ENCODE measurements at places on chromosomes 4 and X.

- peak; percentile 3 for DNase-seq
Observed at GRCh38 chrX:44012484-44013096, 39.4 kb upstream of the NDP start.

DNA sequence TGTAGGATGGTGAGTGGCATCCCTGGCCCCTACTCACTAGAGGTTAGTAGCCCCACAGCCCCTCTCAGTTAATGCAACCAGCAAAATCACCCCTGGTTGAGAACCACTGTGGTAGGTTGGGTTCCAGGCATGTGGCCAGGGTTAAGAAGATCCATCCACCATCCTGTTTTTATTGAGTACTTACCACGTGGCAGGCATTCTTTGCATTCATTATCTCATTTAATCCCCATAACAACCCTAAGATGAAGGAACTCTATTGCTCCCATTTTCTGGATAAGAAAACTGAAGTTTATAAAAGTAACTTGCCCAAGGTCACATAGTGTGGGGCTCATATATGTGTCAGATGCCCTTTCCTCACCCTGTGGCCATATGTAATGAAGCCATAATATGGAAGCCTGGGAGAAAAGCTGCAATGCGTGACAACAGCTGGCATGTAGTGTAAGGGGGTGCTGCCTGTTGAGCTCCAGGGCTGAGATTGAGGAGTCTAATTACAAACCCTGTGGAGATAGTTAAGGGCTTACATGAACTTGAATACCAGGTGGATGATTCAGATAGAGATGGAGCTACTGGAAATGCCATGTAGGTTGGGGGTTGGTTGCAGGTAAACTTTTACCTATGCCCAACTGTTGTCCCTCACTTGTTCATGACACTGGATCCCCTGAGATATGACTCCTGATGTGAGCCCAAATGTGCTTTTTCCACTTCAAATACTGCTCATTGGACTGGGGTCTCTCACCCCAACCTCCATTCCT lies 100.2 kb upstream of the PGRMC2 start:
- DNase-seq = no peak

- DNase-seq = no peak
Observed at GRCh38 chr4:20084488-20084887, 167.2 kb upstream of the SLIT2 start.

DNA sequence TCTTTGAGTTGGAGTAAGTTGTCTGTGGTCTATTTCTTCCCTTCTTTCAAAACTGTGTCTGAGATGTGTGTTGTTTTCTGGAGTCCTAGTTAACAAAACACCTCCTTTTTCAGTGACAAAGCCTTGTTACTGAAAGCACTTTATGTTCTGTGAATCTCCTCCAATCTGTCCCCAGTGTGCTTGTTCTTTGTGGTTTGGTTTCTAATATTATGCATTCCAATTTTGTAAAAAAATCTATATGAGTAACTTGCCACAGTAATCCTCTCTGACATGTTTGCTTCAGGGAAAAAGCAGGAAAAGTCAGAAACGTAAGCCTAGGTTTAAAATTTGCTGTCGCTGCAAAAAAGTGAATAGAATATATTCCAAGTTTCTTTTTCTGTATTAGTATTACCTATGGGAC lies 12.4 kb downstream of the PRRG1 start:
- DNase-seq = no peak

DNA sequence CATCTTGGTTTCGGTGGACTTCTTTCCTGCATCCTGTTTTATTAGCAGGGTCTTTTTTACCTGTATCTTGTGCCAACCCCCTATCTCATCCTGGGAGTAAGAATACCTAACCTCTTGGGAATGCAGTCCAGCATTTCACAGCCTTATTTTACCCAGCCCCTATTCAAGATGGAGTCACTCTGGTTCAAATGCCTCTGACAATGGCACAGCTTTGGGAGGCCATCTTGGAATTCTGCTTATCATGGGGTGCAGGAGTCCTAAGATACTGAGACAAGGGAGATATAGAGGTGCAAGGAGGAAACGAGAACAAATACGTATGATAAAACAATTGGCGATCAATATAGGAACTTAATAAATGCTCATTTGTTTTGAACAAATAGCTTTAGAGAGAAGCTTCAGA lies 1682.2 kb upstream of the AGA start:
- no peak for DNase-seq

- no peak for DNase-seq
Observed at GRCh38 chr4:123399627-123400358, 3.2 kb downstream of the SPRY1 start.

DNA sequence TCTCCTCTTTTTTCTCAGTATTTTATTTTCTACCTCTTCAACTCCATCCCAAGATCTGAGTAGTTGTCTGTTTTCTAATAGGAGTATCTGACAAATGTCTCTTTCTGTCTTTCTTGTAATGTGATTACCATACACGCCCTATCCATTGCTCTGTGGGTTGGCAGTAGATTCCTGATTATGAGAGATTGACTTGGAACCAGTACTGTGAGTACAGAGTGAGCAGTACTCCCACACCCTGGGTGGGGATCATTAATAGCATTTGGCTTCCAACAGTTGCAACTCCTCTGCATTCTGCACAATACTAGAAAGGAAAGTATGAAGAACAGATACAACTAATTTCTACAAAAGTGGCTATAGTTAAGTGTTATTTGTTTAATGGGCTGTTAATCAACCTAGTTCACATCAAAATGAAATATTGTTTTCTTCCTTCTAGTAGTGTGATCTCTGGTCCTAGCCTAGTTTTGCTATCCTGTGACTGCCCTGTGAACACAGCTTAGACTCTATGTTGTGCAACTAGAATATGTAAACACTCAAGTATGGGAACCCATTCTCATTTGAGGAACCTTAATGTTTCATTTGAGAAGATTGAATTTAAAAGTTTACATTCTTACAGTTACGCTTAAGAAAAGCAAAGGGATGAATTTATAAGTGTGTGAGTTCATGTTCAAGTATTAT lies 112.9 kb downstream of the PTPN13 start:
- no peak for DNase-seq

DNA sequence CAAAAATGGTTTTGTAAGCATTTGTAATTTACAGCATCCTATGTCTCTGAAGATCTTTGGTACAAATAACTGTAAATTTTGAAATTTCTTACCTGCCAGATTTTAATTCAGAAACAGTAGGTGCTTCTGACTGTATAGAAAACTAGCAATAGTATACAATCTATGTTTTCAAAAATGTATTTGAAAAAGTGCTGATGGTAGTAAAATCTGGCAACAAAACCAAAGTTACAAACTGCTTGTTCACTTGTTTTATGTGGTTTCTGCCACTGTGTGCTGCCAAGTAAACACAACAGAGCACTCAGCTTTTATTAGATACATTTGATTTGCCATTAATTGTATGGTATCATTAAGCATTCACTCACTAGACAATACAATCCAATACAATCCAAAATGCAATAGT lies 206.1 kb downstream of the CPE start:
- DNase-seq = no peak

DNA sequence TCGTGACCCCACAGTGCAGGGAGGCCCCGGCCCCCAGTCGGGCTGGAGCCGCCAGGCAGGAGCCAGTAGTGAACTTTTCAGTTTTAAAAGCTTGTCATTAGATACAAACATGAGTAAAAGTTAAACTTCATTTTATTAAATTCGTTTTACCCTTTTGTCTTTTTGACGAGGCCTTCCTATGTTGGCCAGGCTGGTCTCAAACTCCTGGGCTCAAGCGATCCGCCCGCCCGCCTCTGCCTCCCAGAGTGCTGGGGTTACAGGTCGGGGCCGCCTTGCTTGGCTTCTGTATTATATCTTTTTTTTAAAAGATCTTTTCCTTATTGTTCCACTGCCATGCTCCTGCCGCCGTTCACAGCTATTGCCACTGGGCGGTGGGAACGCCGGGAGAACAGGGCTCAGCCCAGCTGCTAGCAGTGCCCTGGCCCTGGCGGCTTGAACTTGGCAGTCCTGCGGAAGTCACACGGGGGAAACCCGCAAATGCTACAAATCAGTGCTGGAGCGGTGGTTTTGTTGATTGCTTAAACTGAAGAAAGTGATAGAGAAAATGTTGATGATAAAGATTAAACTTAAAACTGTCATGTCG lies 968 bp upstream of the NELFA start:
- DNase-seq = peak; percentile 23

DNA sequence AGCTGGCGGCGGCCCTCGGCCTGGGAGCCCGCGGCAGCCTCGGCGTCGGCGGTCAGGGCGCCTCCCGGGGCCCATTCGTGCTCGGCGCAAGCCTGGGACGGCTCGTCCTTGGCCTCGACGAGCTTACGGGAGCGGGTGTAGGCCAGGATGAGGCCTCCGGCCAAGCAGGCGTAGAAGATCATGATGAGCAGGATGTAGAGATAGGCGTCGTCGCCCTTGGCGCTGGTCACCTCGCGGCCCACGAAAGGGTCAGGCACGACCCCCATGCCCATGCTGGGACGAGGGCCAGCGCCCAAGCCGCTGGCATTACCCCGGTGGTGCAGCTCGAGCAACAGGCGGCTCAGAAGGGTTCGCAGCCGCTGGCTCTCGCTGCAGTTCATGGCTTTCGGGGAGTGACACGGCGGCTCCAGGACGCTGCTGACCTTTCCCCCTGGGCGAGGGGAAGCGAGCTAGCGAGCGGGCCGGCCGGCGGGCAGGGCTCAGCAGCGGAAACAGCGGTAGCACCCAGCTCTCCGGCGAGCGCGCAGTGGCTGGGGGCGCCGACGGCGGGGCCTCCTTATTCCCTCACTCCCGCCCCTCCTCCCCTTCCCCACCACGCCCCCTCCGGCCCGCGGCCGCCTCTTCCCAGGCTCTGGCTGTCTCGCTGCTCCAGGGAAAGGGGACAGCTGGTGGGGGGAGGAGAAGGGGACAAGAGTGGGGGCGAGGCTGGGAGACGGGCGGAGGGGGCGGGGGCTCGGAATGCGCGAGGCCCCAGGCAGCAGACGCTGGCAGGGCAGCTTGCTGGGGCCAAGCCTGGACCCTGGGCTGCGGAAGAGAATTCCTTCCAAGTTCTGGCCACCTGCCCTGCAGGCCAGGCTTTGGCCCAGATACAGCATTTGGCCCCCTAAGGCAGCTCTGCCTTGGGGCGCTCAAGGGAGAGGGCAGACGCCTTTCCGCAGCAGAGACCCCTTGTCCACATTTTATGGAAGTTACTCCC lies at the start of gene KCNE5:
Gene KCNE5, minus strand, starts transcription at position 532 of the 976 bp plus-strand sequence. Its CDS starts 152 bp downstream, at position 380.
- DNase-seq = no peak

DNA sequence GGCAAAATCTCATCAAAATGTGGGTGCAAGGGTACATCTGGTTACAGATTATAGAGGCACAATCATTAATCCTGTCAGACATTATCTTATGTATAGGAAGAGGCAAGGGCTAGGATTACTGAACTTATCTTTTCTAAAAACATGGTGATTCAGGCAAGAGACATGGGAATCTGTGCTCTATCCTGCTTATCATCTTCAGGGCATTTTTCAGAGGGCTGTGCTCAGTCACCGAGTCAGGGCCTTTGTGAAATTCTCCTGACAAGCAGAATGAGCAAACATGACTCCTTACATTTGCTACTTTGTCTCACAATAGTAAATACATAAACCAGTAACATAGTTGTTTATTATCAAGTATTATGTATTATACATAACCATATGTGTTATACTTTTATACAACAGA lies 84.2 kb upstream of the KCTD8 start:
- no peak for DNase-seq

GRCh38 chr4:122762966-122763716 lies 30.6 kb downstream of the BBS12 start:
- no peak for DNase-seq

DNA sequence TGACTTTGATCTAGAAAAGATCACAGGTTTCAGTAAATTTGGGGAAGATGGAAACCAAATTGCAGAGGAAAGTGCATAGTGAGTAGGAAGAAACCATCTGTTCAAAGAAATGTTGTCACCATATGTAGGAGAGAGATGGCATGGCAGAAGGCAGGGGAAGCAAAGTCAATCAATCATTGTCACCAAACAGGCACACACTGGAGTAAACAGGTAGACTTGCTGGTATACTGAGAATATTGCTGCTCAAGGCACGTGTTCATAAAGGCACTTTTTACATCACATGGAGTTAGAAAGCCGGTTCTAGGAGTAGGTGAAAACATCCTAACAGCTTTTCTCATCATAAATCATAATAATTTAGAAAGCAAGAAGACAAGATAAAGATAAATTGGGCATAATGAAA lies 550.5 kb upstream of the FAT1 start:
- no peak for DNase-seq

GRCh38 chrX:13697455-13697854 lies 8.5 kb downstream of the RAB9A start:
- no peak for DNase-seq

DNA sequence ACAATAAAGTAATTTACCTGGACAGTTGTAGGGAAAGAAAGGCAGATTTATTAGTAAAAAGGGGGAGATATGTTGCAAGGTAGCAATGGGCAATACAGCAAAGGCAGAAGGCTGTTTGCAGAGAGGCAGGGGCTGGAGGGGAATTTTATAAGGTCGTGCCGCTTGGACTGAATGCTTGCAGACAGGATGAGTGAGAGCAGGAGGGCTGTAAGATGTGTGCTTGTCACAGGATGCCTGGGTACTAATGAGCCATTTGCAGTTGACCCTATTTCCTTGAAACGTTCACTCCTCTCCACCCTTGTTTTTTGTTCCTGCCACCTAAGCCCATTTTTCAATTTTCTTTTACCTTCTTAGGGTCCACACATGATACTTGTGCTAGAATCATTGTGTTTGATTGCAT lies 214.7 kb downstream of the TRAM1L1 start:
- DNase-seq = no peak
